G401 (cell line): ENCODE measurements at places on chromosomes 2 and 18. TPM values are rescaled to one million over a fixed set of nuclear protein-coding genes. Genes with fewer than 3 reads are reported as not detected.

GRCh38 chr2:27082773-27083409 lies 3.7 kb upstream of the KHK start:
- DNase-seq, result no peak

DNA sequence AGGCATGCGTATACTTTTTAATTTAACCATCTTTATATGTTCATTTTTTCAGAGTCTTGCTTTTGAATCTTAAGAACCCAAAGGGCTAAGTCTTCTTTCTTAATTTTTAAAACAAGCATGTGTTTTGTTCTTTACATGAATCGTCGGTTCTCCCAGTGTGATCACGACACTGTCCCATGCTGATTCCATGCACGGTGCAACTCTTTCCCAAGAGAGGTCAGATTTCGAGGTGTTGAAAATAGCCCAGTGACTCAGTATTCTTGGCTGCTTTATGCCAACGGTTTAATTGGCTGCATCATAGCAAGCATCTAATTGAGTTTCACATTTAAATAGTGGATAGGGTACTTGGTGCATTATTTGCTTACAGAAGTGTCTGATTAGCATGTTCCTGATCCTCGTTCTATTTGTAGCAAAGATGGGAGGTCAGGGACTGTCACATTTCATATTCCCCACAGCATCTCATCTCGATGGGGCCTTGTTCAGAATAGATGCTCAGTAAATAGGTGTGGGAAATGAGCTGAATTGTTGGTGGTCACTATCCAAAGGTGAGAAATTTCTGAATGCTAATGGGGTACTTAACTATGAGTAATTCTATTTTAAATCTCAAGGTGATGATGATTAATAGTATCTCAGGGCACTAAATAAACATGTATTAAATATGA lies 2.8 kb downstream of the NPAS2 start:
- DNase-seq, result peak; percentile 61

- DNase-seq, result no peak
Observed at GRCh38 chr2:158825021-158825420, 29.9 kb downstream of the DAPL1 start.

GRCh38 chr2:84757648-84758047 lies 123.2 kb downstream of the TRABD2A start:
- DNase-seq, result no peak

The DIS3L2 gene
- total RNA-seq, result 33.1 and 33.3 TPM in 2 replicates

GRCh38 chr2:74472945-74473258 lies 422 bp upstream of the MRPL53 start:
- no peak for DNase-seq

DNA sequence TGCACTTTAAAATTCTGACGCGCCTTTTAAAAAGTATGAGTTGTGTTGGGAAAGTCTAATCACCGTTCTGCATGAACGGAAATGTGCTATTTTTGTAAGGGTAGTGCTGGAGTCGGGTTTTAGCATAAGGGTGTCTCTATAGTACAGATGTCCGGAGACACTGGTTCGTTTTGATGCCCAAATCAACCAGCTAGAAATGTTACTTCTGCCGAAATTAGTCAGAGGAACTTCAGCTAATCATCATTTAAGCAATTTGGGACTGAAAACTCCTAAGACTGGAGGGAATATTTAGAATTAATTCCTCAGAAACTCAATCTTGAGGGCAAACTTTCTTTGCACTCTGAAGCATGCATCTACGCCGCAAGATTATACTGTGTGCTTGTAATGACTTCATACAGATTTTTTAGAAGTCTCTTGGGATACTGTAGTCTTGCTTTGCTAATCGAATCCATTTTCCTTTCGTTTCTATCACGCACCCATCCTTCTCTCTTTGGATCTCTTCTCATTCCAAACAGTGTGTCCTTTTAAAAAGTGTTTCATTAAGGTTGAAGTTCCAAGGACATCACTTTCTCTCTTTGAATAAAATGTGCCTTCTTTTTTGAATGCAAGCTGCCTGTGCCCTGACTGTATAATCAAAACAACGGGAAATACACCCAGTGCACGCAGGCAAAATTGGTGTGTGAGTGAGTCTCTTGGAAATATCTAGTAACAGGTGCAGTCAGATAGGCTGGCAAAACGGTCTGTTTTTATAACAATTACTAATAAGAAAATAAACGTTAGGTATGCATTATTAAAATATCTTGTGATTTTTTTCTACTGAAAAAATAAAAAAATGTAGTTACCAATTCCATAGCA lies 270.9 kb upstream of the TCF4 start:
- peak; percentile 19 for DNase-seq

DNA sequence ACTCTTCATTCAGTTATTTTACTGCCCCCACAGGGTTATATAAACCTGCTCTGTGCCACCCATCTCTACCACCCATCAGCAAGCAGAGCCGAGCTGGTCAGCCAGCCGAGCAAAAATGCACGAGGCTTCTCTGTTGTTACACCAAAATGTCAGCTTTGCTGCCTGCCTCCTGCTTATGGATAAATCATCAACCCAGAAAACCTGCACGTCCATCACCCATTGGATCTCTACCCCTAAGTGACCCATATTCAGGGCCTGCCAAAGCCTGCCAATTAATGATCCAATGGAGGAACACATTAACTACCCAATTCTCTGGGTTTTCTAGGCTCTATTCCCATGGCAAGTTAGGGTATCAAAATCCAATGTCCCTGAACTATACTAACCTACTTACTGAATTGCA lies 365.5 kb upstream of the ACVR2A start:
- no peak for DNase-seq

GRCh38 chr2:239905884-239906654 lies 119.1 kb downstream of the NDUFA10 start:
- DNase-seq, result no peak

DNA sequence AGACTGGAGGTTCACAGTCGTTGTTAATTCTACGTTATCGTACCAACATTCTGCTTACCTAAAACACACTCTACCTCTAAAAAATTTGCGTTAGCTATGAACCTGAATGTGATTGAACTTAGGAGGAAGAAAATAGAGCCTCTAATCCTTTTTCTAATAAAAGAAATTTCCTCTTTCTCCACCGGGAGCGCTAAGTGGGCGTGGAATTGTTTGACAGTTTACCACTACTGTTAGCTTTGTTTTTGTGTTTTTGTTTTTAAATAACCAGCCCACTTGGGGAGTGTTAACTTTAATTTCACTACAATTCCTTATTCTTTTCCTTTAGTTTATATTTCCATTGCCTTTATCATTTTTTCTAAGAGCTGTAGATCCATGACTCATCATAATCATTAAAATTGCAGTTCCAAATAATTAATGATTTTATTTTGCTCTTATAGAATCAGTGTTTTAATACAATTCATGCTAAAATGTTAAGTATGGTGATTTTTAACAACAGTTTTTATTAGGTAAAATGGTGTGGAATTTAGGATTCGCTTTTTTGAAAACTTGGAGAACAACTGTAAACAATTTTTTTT lies 55.0 kb upstream of the ITM2C start:
- DNase-seq, result no peak

The SLC25A12 gene
- 24.5 and 24.7 TPM in 2 replicates for total RNA-seq

DNA sequence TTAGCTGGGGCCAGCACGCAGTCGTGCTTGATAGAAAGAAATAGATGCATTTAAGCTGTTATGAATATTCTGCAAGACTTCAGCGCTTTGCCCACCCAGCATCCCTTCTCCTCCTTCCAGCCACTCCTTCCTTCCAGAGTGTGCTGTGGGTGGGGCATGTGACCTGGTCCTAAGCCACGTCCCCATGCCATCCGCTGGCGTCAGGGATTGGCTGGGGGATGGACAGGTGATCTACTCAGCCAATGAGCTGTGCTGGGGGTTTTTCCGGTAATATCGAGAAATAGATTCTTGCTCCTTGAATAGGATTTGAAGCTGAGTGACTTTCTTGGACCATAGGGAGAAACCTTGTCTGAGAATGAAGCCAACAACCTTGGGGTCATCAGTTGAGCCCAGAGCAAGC lies 4.8 kb upstream of the ZAP70 start:
- no peak for DNase-seq

GRCh38 chr2:26573241-26573925 lies 67.8 kb downstream of the CIB4 start:
- DNase-seq, result no peak

DNA sequence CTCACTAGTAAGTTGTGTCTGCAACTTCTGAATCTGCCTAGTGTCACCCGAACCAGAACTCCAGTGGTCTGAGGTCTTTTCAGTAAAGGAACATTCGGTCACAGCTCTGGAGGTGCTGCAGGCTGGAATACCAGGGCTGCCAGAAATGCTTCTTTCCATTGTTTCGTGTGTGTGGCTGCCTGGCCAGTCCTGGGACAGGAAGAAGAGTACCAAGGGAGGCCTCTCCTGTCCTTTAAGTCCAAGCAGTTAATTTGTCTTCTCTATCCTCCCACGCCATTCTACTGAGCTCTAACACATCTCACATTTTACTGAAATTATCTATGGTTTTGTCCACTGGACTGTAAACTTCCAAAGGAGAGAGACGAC lies 196.0 kb downstream of the LNPK start:
- no peak for DNase-seq

The ARHGAP25 gene
- total RNA-seq, result not detected in 2 replicates

The SNORC gene
- 0.03 TPM in 1 of 2 replicates, not detected in the other for total RNA-seq

The ADAM23 gene
- 2.7 and 7.7 TPM in 2 replicates for total RNA-seq

The AMER3 gene
- not detected in 2 replicates for total RNA-seq

- DNase-seq, result no peak
Observed at GRCh38 chr2:225011585-225011984, 30.7 kb downstream of the DOCK10 start.

- DNase-seq, result no peak
Observed at GRCh38 chr18:49160079-49160930, 209.5 kb upstream of the SMAD7 start.

DNA sequence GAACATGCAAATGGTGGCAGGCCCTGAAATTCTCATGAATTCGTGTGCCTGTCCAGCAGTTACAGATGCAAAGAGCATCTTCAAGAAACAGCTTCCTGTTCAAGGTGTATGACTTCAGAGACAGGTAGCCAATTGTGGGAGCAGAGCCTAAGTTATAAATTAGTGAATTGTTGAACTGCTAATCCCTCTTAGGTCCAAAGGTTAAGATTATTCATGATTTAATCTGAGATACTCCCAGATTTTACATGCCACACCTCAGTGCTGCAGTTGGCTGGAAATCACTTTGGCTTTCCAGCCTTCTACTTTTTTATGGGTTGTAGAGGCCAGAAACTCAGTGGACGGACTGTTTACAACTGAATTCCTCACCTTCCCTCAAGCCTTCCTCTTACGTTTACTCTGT lies 247.8 kb downstream of the AGPS start:
- DNase-seq, result no peak

GRCh38 chr2:7424481-7424880 lies 507.3 kb downstream of the RNF144A start:
- DNase-seq, result peak; percentile 90

DNA sequence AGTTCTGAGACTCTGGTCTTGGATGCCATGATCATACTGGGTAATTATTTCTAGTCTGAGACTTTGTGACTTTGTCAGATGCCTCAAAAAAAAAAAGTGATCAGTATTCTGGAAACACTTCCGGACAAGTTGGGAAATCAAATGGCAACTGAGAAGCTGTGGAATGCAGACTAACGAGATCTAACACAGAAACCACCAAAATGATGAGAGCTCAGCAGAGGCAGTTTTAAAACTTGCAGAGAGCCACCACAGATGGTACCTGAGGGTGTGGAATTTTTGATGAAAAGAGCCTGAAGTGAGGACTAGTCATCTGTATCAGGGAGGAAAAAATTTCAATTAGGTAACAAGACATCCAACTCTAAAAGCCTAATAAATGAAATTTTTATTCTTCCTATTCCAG lies 5.5 kb upstream of the GPR75 start:
- DNase-seq, result no peak

The SETBP1 gene
- total RNA-seq, result not detected in 2 replicates

The EIF2AK3 gene
- 9.8 and 13.5 TPM in 2 replicates for total RNA-seq

DNA sequence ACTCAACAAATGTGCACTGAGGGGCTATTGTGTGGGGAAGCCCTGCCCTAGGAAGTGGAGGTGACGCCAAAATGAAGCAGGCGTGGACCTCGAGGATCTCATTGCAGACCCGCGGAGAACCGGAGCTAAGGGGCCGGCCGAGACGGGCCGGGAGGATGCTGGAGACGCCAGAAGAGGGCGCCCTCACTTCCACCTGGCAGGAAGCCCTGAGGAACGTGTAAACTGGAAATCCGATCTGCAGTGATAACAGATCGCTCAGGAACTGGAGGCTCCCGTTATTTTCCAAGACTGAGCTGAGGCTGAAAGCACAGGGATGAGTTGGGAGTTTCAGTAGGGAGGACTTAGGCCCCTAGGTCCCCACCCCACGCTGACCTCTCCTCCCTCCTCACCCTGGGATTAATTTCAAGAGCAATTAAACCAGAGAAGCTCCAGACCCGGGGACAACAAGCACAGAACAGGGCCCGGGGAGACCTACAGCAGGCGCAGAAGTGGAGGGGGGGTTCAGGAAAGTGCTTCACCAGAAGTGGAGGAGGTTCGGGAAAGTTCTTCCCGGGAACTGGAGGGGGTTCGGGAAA lies 7.7 kb upstream of the COL6A3 start:
- DNase-seq, result peak; percentile 38

DNA sequence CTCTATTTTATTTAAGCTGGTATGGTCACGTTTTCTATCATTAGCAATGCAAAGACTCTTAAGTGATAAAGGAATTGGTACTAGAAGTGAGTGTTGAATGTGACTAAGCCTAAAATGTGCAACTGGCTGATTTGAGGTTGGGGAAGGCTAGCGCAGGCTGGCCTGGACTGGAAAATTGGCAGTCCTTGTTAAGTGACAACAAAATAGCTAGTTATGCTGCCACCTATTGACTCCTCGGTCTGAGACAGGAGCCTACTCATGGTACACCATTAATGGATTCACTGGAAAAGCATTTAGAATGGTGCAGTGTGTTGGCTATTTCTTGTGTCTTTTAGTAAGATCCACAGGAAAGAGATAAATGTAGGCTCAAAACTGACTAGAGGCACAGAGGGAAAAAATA lies 5.7 kb upstream of the WIPF1 start:
- DNase-seq, result peak; percentile 87

GRCh38 chr2:209624192-209624938 lies 147.3 kb upstream of the UNC80 start:
- no peak for DNase-seq

The FAM161A gene
- total RNA-seq, result 8.6 and 11.2 TPM in 2 replicates

DNA sequence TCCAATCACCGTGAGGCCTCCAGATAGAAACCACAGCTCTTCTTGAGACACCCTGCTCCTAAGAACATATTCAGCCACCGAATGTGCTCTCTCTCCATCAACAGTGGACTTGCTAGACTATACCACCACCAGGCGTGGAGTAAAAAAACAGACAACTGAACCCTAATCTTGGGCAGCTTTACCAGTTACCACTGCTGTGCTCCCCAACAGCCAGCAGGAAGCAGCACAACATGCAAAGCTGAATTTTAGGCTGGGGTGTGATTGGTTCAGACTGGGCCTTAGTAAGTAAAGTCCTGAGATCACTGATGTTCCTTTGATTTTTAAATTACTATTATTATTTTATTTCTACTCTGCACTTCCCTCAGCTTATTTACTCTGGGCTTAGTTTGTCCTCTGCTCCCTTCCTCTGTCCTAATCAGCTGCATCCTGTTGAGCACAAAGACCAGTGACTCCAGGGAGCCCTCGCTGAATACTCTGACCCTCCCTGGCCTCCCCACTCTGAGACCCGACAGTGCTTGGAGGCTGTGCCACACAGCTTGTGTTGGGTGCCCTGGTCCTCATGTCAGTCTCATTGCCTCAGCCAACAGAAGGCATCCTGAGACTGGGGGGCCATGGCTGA lies 21.9 kb downstream of the MRPL35 start:
- DNase-seq, result peak; percentile 28

The DNAH7 gene
- total RNA-seq, result 0.06 TPM in 1 of 2 replicates, not detected in the other

GRCh38 chr2:207895274-207895860 lies 125.7 kb upstream of the FZD5 start:
- DNase-seq, result no peak

The CNDP1 gene
- total RNA-seq, result not detected in 2 replicates
